Inflammatory macrophage treated with lipopolysaccharide for 4 hours (primary cell): ENCODE measurements at places on chromosomes 5 and 9.
A peak's percentile ranks its signal among the peaks of the same experiment; 100 is the strongest.

DNA sequence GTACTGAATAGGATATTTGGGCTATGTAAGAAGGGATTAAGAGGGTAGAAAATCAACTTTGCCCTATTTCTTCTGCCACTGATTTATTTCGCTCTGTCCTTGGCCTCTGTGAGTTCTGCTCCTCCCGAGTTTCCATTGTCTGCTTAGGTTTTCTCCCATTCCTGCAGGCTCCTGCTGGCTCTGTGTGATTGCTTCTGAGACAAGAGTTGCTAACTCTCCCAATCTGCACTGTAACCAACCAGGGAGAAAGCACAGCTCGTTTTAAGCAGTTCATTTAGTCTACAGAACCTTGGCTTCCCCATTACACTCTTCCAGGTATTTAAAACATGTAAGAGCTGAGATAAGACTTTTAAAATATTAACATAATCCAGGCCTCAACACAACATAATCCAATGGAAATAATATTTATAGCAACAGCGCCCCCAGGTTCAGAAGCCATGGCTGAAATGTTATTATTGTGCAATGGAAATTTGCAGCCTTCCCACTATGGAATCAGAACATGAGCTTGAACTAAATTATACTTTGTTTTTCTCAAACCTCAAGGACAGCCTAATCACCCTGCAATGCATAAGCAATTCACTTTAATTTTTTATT lies 203.5 kb downstream of the ERCC6L2 start:
- no peak for DNase-seq

GRCh38 chr5:122076669-122077365 lies 1.2 kb downstream of the LOX start:
- DNase-seq, result peak; percentile 34

- no peak for DNase-seq
Measured at GRCh38 chr5:163445345-163445744, 8.0 kb downstream of the CCNG1 start.

GRCh38 chr9:75889977-75890471 lies 449 bp upstream of the PCSK5 start:
- peak; percentile 62 for DNase-seq

DNA sequence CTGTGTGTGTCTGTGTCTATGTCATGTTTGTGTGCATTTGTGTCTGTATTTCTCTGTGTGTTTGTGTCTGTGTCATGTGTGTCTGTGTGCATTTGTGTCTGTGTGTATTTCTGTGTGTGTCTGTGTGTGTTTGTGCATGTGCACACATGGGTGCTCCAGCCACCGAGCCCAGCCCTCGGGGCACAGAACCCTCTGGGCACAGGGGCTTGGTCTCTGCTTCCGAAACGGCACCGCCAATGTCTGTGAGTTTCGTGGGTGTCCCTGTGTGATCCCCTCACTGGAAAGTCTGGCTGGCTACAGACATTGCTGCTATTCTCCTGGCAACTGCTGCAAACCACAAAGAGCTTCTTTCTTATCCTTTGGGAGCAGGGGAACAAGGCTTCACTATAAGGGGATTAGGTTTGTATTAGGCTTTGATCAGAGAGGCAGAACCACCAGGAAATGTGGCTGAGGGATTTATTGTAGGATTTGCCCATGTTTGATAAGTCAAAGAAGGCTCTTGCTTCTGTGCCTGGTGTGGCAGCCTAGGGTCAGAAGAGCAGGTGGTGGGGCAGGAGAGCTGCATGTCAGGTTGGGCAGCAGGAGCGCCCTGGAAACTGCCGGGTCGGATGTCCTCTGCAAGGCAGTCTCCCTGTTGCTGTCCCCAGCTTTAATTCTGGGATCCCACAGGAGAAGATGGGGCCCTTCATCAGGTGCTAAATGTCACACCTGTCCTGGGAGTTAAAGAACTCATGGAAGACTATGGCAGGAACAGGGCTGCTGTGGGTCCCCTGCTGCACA lies 39.6 kb upstream of the FCN1 start:
- no peak for DNase-seq

- DNase-seq, result peak; percentile 4
Measured at GRCh38 chr5:53089481-53089991, 20.0 kb downstream of the MOCS2 start.

DNA sequence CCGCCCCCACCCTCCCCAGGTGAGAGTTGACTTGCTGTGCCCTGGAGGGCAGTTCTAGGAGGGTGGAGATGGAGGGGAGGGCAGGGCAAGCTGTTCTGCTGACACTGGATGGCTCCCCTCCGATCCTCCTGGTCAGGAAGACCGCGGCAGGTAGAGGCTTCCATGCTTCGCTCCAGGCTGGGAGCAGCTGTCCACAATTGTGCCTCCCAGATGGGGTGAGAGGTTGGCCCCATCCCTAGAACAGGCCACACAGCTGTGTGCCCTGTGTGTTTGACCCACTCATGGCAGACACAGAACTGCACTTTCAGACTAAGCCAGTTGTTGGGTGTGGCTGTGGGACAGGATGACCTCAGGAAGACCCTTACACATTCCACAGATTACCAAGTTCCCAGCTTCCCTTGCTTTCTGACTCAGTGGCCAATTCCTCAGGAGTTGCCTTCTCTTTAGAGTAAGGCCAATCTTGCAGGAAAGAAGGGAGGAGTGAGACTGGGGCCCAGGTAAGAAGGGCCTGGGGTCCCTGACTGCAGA lies 72.1 kb upstream of the HSPA9 start:
- no peak for DNase-seq

DNA sequence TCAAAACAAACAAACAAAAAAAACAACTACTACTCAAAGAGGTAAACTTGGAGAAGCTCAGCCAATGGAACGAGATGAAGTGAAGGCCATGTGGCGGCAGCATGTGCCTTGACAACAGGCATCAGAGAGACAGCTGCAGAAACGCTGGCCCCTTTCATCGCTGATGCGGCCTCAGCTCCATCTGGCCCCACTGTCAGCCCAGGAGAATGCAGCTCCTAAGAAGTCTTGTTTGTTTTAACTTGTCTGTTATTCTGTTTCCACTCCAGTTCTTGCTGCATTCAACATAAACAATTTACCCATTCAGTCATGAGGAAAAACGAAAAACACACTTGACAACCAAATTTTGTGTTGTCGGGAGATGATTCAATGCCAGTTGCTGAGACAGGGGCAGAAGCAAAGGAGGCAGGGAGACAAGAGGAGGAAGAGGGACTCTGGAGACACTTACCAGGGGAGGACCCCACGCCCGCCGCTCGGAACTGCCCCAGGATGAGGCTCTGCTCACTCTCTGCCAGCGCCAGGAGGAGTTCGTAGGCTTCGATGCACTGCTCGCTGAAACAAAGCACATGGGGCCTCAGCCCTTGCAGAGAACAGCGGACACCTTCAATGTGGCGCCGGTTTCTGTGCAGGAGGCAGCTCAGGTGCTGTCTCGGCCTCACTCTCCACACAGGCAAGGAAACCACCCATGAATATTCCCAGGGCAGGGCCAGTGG lies 91.2 kb downstream of the DCP2 start:
- DNase-seq, result no peak

DNA sequence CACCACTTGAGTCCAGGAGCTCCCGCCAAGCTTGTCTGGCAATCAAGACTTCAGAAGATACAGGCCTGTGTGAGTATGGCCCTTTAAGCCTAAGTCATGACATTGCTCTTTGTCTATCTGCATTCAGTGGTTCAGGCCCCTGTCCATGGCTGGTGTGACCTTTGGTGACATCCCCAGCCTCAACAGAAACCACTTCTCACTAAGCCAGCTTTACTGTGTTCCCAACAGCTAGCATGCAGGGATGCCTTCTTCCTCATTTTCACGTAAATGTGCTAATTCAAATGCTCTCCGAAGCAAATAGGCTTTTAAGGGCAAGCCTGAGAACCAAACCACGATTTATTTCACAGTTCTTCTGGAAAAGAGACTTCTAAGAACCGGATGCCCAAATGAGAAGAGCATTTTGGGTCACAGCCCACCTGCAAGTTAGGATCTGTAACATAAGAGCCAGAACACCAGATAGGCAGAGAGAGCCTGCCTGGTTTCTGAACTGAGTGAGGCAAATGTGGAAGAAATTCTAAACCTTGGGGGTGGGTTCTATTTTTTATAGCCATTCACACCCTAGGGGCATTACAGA lies 14.9 kb downstream of the CD180 start:
- DNase-seq, result peak; percentile 85

GRCh38 chr5:112275671-112276070 lies 143.4 kb downstream of the EPB41L4A start:
- no peak for DNase-seq

- no peak for DNase-seq
Measured at GRCh38 chr5:176647843-176648473, 674 bp downstream of the TSPAN17 start.

DNA sequence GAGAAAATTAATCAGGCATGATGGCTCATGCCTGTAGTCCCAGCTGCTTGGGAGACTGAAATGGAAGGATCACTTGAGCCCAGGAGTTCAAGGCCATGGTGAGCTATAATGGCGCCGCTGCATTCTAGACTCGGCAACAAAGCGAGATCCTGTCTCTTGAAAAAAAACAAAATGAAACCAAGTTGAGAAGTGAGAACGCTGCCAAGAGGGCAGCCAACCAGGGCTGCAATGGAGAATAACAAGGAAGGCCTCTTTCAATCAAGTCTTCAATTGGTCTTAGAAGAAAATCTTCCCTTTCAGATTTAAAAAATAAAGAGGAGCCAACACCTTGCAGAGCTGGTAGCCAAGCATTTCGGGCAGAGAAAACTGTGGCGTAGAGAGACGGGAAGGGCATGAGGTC lies 14.7 kb downstream of the KIAA1958 start:
- DNase-seq, result no peak

GRCh38 chr5:91052977-91053740 lies 330.0 kb downstream of the ARRDC3 start:
- peak; percentile 93 for DNase-seq

GRCh38 chr5:94968507-94969095 lies 316.3 kb downstream of the MCTP1 start:
- peak; percentile 78 for DNase-seq

DNA sequence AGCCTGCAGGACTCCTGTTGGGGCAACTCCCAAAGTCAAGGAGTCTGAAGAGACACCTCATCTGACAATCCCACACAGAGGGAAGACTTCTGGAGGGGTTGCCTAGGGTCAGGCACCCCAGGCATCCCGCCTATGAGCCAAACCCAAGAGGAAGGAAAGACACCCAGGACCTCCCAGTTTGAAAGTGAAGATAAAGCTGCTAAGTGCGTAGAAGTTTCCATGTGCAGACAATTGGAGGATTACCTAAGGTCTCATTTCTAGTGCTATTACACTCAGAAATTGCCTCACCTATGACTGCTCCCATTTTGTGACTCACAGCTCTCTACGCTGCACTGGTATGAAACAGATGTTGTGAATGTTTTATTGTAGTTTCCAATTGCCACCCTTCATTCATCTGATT lies 322.9 kb downstream of the SLIT3 start:
- no peak for DNase-seq

GRCh38 chr9:129036923-129037766 lies 719 bp downstream of the MIGA2 start:
- no peak for DNase-seq

DNA sequence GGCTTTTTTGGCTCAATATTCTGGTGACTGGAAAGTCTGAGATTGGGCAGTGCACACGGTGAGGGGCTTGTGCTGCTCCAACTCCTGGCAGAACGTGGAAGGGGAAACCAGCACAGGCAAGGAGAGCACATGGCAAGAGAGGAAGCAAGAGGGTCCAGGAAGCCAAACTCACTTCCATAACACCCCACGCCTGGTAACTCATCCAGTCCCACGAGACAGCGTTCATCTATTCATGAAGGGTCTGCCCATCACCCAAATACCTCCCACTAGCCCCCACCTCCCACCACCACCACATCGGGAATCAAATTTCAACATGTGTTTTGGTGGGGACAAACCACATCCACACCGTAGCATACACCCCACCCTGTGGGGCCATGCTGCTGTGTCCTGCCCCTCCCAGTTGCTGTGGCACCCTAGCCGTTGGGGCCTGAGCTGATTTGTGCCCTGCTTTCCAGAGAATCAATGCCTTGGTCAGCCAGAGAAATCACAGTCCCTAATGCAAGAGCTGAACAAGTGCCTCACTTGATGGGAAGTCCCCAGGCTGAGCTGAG lies 27.3 kb downstream of the PROP1 start:
- DNase-seq, result no peak

DNA sequence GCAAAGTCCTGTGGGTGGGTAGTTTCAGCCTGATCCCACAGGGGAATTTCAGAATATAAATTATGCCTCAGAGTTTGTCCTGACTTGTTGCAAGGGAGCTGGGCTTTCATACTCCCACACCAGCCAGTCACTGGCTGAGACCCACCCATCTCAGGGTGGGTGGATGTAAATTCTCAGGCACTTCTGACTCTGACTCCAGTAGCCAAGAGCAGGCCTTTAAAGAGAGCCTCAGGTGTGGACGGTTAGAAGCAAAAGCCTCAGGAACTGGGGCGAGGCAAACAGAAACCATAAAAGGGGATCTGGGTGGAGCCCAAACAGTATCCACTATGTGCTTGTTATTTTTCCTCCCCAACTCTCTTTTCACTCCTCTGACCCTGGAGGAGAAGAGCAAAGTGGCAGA lies 28.6 kb upstream of the FBXW11 start:
- peak; percentile 58 for DNase-seq

- no peak for DNase-seq
Measured at GRCh38 chr9:4959031-4959430, 26.0 kb upstream of the JAK2 start.

GRCh38 chr5:113017881-113018635 lies 41.5 kb downstream of the DCP2 start:
- no peak for DNase-seq

DNA sequence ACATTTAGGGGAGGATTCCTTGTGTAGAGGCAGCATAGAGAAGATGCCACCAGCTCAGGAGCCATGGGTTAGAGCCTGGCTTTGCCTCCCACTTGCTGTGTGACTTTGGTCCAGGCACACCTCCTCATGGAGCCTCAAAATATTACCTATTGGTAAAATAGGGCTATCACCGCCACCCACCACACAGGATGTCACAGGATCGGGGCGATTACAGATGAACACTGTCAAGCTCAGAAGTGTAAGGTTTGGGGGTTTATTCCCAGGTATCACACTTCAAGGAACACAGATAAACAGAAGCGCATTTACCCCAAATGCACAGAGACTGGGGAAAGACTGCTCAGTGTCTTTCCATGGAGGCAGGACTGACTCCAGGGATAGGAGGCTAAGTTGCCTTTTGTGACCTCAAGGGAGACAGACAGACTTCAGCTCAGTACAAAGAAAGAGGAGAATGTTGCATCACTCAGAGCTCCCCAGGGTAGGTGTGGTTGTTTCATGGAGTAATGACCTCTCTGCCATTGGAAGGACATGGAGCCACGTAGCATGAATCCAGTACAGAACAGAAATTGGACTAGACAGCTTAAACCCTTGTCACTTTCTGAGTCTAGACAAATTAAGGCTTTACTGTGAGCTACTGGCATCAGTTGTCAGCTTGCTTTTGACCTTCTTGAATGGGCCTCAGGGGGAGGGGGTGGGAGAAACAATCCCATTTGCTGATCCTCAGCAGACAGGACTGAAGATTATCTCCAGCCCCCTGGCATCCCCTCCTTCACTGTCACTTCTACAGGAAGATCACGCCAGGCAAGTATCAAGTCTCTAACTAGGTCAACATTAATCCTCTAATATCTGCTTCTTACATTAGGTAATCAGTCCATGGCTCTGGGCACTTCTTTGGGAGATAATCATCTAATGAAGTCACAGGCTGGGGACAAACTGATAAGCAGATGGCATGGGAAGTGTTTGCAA lies 6.5 kb downstream of the TRAF1 start:
- no peak for DNase-seq
